ENCODE measurements at places on chromosomes 12 and 14.

GRCh38 chr12:98735821-98736220, 90.7 kb downstream of the APAF1 start:
- no peak for DNase-seq

DNA sequence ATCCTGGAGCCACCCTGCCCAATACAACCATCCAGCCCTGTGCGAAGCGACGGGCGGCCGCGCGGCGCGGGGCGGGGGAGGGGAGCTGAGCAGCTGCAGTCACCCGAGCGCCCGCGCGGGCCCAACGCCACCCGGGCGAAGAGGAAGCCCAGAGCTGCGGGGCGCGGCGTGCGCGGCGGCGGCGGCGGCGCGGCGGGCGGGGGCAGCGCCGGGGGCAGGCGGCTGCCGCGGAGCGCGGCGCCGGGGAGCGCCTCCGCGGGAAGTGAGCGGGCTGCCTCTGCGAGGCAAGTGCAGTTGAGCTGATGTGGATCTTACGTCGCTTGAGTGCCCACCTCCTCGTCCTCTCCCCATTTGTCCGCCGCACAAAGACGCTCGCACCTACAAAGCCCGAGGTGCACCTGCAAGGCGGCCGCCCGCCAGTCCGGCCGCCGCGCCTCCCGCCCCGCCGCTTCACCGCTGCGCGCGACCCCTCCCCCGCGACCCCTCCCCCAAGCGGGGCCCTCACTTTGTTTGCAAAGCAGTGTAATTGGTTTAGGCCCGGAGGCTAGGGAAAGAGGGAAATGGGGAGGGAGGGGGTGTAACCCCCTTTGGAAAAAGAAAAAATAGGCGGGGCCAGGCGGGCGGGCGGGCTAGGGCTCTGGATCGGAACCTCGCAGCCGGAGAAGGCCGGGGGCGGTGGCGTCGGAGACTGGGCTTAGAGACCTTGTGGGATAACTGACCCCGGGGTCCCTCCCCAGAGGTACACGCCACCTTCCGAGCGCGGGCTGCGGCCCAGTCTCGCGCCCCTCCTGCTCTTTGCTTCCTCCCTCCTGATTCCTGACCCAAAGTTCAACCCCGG, at the start of the genes FOXA1 and TTC6:
FOXA1 (minus strand) TSS at position 279 of the 838 bp plus-strand sequence; CDS start at position 2, 277 bp downstream.
TTC6 (plus strand) TSS at position 659 of the 838 bp plus-strand sequence. CDS start 26,436 bp downstream, outside the sequence.
- no peak for DNase-seq

- peak; percentile 13 for DNase-seq
Observed at GRCh38 chr14:69291891-69292561, 32.1 kb downstream of the GALNT16 start.

GRCh38 chr12:90304231-90304630, 595.6 kb upstream of the ATP2B1 start:
- DNase-seq = no peak

GRCh38 chr14:35340616-35341453, 48.7 kb downstream of the PSMA6 start:
- DNase-seq = no peak

GRCh38 chr12:82981150-82981549, 294.4 kb downstream of the TMTC2 start:
- DNase-seq = peak; percentile 13

DNA sequence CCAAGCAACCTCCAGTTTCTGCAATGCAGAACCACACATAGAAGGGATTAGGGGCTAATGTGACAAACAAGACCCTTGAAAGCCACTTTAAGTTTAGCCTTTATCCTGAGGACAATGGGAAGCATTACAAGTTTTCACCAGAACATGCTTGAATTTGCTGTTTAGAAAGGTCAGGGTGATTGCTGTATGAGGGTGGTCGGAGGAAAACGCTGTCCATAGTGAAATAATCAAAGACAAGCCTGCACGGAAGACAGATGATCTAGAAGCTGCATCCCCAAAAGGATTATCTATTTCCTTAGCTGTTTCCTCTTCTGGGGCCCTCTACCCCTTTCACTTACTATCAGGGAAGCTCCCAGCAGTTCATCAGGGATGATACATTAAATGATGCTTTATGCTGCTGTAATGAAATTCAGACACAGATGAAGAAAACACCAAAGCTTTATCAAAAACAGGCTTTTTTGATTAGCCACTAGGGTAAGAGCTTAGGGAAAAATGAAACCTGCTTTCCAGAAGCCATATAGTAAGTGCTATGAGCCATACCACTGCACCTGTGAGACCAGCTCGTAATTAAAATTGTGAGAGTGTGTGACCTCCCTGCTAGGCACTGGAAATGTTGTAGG, 6.5 kb downstream of the HAL start:
- no peak for DNase-seq

Measured in fibroblast of skin of right quadriceps (primary cell).